ENCODE measurements at places on chromosomes 16 and 17.

- DNase-seq, result no peak
Measured at GRCh38 chr17:36470499-36470898, 16.0 kb upstream of the ZNHIT3 start.

DNA sequence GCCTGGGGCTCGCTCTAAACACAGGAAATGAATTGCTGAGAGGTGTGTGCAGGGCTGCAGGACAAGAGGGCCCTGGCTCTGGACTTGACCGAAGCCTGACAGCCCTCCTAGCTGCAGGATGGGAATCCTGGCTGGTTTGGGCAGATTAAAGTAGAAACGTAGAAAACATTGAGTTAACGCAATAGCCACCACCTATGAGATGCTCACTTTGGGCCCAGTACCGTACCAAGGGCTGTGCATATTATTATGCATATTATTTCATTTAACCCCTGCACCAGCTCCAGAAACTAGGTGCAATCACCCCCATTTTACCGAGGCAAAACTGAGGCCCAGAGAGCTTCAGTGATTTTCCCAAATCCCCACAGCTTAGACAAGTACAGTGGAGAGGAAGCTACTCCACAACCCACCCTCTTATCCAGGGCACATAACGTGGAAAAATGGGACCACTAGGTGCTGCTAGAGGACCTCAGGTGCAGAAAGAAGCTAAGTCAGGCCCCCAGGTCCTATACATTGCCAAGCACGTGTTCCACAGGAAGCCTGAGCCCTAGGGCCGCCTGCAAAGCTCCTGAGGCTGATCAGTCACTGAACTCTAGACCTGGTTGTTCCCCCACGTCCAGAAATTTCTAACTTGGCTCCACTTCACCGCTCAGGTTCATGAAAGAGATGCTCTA is 79.2 kb downstream of the MYH11 start:
- DNase-seq, result no peak

DNA sequence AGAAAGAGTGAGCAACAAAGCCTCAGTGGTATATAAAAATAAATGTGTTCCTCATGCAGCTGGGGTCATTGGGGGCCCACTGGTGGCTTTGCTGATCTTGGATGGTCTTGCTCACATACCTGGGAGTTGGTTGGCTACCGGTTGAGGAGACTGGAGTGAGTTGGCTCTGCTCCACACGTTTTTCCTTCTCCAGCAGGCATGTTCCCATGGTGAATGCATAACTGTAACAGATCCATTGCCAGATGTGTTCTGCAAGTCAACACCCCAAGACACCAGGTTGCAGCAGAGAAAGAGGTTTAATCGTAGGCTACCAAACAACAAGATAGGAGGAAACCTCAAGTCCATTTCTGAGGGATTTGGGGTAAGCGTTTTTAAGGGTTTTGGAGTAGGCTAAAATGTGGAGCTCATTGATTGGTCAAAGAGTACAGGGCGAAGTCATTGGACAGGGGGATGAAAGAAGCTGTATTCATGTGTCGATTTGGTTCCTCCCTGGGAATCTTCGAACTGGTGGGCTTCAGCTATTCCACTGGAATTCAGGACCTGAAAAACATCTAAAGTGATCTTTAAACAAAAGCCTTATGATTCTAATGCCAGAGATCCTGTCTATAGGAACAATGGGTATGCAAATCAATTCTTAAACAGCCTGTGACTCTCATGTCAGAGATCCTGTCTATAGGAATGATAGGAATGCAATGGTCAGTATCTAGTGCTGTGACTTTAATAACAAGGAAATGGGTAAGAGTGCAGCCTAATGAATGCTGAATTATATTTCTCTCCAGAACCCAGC is 467.5 kb upstream of the C16orf82 start:
- no peak for DNase-seq

DNA sequence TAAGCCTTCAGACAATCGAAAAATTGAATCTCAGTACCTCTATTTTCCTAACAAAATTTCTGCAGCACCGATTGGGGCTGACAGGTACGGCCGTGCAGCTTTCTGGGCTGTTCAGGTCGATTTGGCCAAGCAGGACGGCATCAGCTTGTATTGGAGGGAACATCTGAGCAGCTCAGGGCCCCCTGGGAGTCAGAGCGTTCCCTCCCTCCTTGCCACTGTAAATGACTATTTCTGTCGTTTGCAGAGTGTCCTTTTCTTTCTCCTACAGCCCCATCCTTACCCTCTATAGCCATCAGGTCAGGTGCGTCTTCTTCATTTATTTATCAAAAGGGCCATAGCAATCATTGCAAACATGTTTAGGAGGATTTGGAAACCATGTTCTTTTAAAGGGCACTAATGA is 731.1 kb downstream of the WWOX start:
- no peak for DNase-seq

- peak; percentile 21 for DNase-seq
Measured at GRCh38 chr16:84175350-84176081, 11.3 kb downstream of the TAF1C start.

DNA sequence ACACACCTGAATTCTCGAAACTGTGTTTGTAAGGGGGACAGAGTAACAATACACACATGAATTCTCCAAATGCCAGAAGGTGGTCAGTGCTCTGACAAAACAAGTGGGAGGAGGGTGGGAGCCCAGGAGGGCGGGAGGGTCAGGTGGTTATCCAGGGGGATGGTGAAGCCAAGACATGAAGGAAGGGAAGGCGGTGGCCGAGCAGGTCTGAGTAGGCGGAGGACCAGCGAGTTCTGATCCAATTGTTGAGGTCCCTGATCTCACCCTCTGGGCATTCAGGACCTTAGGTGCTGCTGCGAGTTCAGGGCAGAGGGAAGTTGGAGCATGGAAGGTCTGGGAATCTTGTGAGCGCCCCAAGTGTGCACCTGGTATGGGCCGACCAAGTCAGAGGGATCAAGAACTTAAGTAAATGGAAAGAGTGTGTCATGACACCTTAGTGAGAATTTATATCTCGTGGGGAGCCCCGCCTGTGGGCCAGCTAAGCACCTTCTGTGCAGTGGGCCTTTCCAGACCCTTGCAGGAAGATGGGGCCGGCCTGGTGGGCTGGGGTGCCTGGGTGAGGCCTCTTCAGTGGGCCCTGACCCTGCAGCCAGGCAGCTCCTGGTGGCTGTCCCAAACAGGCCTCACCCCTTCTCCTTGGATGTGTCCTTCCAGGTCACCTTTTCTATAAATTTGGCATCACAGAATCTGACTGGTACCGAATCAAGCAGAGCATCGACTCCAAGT is 86.1 kb downstream of the NPIPB11 start:
- DNase-seq, result no peak

DNA sequence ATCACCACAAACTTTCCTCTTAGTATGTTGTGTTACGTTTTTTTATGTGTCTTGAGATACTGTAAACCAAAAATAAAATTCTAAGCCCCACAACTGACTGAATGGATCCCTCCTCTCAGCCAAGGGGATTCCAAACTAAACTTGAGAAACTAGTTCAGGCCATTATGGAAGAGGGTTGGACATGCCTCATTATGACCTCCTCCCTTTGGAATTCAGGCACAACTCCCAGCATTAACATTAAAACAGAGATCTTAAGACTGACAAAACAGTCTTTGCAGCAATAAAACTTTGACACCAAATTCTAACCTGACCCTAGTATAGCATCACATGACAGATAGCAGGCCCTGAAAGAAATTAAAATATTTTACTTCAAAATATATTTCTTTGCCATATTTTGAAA is 51.1 kb upstream of the SLC47A1 start:
- DNase-seq, result no peak

DNA sequence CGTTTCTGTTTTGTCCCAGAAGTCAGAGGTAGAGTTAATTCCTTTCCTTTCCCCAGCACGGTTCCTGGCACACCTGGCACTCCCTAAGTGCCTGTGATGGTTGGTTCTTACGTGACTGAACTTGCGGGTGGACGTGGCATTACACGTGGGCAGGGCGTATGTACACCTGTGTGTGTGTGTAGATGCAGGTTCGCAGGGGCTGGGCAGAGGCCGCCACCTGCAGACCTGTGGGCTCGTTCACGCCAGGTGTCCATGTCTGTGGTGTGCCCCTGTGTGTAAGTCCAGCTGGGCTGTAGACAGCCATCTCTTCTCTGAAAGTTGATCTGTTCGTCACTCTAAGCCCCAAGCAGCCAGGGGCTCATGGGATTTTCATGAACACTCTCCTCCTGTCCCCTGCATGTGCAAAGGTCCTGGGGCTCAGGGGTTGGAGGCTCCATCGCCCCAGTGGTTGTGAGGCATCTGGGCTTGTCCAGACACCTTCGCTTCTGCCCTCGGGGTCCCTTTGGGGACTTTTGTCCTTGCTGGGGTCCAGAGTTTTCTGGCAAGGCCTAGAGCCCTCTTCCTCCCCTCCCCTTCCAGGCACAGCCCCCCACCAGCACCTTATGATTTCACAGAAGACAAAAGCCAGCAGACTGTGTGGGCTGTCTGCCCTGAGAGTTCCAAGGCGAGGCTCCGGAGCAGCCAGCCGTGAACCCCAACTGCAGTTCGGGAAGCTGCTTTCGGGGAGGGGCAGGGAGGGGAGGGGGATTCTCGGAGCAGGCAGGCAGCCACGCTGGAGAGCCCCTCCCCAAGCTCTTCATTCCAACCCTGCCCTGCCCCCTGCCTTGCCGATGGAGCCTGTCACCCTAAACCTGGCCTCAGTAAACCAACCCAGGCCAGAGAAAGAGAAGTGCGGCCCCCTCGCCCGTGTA is 5.4 kb upstream of the FSCN2 start:
- DNase-seq, result no peak

GRCh38 chr17:77405867-77406732 is 265.3 kb downstream of the SEC14L1 start:
- no peak for DNase-seq

DNA sequence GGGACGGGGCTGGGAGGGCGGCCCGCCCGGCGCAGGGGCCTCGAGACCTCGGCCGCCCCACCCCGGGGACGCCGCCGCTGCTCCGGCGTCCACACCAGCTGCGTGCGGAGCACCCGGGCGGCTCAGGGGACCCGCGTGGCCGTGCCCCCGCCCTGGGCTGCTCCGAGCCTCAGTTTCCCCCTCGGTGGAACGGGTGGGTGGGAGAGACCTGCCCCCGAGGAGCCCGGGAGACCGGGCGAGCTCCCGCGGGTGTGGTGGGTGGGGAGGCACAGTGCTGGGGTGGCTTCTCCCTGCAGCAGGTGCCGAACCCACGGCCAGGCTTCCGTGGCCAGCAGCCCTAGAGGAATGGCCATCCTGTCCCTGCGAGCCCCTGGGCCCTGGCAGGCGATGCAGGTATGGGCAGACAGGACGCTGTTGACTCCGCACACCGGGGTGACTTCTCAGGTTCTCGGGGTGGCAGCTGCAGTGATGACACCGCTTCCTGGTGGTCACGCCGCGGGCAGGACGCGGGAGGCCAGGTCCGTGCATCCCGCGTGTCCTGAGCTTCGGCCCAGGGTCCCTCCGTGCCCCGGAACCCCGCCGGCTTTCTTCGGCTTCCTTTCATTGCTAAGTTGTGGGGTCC is 677 bp downstream of the DEF8 start:
- no peak for DNase-seq
